ENCODE measurements at places on chromosomes 11 and 22. TPM values are rescaled to one million over a fixed set of nuclear protein-coding genes. Genes with fewer than 3 reads are reported as not detected.

DNA sequence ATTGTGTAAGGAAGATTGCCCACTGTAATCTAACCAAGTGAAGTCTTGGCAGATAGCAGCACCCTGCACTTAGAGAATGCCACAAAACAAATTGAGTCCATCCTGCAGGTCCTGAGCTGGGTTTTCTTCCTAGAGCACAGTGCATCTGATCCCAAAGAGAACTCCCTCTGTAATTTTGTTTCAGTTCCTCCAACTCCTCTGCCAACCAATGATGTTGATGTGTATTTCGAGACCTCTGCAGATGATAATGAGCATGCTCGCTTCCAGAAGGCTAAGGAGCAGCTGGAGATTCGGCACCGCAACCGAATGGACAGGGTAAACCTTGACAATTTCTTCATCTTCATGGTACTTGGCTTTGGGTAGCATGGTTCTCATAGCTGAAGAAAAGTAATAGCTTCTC is 33.1 kb upstream of the ST14 start:
- DNase-seq: no peak

DNA sequence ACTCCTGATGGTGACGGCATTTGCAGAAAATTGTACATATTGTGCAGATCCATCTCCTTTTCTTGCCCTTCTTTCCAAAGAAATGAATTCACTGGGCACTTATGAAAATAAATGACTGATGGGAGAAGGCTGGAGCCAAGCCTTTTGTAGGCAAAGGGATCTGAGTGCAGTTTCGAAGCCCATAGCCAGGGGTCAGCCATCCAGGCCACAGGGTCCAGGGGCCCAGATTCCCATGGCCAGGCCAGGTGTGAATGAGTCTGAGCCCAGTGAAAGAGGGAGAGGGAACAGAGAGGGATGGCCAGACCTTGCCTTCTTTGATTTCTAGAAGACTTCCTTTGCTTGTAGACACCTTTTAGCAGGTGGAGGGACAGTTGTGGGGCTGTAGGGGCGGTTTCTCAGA is 209.1 kb downstream of the KIRREL3 start:
- DNase-seq: no peak

GRCh38 chr11:39541945-39542351 is 1917.5 kb downstream of the LRRC4C start:
- DNase-seq: peak; percentile 17

GRCh38 chr11:44505581-44506054 is 59.8 kb upstream of the CD82 start:
- DNase-seq: peak; percentile 13

- no peak for DNase-seq
These were observed 4.3 kb downstream of the TBX1 start for GRCh38 chr22:19764636-19765476.

The SIK2 gene
- total RNA-seq: 8.7 TPM

The INS gene
- not detected for total RNA-seq

The SLC5A1 gene
- total RNA-seq: 0.10 TPM

The FGF3 gene
- not detected for total RNA-seq

The CABP4 gene
- not detected for total RNA-seq

The PDGFD gene
- total RNA-seq: 0.11 TPM

GRCh38 chr22:31346255-31346732 is at the start of gene PATZ1:
PATZ1 (minus strand) TSS chr22:31346346; CDS start chr22:31345602, 744 bp downstream.
- no peak for DNase-seq

The MMP8 gene
- total RNA-seq: not detected

The CELSR1 gene
- total RNA-seq: 24.9 TPM

GRCh38 chr11:64659417-64660144 is 63.4 kb downstream of the NRXN2 start:
- peak; percentile 97 for DNase-seq

DNA sequence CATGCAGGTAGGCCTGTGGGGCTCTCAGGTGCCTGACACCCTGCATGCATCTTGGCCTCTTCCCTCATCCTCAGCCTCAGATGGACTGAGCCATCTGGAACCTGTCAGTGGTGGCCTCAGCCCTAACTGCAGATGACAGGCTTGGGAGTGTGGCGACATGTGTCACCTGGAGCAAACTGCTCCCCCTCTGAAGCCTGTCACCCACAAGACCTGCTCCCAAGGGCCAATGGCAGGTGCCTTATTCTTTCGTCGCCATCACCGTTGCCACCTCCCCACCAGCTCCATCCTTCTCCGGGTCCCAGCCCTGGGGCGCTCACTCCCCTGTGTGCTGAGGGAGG is 3.6 kb upstream of the SEPTIN5 start:
- DNase-seq: no peak

The C11orf16 gene
- total RNA-seq: not detected

GRCh38 chr11:5304046-5304445 is 2.3 kb upstream of the OR51B4 start:
- no peak for DNase-seq

DNA sequence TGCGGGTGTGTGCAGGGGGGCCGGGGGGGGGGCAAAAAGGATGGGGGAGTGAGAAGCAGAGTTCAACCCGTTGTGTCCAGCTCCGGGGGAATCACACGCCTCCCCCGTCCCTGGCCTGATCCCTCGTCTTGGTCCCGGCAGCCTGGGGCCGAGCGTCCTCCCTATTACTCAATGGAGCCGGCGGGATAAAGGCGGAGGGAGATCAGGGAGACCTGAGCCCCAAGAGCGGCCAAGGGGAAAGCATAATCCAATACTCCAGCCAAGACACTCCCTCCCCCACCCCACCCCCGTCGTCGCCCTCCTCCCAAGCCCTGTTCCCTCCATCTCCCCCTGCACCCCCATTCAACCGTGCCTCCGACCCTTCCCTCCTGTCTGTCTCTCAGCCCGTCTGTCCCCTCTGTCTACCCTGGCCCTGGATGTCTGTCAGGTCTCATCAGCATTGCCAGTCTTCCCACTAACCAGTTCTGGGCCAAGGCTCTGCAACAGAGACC is 2.6 kb downstream of the PHOX2A start:
- DNase-seq: no peak

DNA sequence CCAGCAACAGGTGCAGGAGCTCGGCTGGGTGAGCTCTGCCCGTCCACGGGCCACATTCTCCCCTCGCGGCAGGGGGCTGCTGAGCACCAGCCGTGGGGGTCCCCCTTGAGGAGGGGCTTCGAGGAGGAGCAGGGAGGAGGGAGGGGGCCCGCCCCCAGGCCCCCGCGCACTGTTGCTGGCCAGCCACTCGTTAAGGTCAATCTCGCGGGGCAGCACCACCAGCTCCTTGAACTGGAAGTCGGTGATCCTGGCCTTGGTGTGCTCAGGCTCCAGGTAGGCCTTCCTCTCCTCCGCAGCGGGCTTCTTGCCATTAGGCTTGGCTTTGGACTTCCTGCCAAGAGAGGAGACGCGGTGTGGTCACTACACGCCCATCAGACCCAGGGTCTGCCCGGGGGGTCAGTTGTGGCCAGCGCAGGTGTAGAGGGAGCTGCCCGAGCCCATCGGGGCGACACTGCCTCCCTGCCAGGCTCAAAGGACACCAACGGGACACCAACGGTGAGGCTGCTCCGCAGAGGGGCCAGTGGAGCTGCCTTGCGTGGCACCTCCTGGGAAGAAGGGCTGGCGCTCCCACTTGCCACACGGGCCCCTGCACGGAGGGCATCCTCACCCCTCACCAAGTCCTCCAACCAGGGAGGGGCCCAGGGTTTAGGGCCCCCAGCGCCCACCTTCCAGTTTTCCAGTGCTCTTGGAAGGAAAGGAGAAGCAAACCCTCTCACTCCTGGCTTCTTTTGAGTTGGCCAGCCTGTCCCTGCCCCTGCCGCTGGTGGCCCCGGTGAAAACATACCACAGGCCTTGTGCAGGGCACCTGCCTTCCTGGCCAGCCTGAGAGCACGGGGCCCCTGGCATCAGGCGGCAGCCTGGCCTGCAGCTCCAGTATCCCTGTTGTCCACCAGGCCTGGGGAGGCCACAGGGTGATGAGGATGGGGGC is 5.8 kb downstream of the MOB2 start:
- no peak for DNase-seq

DNA sequence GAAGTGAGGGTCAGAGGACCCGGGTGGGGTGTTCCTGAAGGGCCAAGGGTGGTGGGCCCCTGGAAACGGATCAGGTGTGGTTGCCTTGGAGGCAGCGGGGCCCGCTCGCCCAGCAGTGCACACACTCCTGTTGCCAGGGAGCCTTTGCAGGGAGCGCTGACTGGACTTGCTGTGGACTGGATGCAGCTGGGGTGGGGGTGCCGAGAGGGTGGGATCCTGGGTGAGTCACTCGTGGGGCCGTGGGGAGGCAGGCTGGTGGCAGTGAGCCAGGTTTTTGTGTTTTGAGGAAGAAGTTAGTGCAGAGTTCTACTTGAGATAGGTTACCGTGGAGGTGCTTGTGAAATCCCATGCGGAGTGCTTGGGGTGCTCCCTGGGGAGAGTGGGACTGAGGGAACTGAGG is 1.3 kb downstream of the MRPL23 start:
- no peak for DNase-seq

GRCh38 chr11:10784232-10785145 is 24.2 kb downstream of the EIF4G2 start:
- DNase-seq: no peak

DNA sequence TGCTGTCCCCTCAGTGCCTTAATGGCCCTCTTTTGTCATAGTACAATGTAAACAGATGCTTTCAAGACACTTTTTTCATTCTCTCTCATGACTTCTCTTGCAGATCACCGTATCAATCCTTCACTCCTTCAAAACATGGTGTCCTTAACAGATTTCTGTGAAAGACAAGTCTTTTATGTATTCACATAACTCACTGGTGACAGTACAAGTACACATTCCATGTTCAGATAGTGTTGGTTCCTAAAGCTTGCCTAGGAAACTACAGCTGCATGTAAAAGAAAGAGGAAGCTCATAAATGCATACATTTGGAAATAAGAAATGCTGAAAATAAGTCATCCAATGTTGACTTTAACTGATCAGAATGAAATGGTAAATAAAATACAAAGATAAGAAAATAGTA is 5.0 kb upstream of the OR52E6 start:
- no peak for DNase-seq

The CHRM1 gene
- not detected for total RNA-seq

DNA sequence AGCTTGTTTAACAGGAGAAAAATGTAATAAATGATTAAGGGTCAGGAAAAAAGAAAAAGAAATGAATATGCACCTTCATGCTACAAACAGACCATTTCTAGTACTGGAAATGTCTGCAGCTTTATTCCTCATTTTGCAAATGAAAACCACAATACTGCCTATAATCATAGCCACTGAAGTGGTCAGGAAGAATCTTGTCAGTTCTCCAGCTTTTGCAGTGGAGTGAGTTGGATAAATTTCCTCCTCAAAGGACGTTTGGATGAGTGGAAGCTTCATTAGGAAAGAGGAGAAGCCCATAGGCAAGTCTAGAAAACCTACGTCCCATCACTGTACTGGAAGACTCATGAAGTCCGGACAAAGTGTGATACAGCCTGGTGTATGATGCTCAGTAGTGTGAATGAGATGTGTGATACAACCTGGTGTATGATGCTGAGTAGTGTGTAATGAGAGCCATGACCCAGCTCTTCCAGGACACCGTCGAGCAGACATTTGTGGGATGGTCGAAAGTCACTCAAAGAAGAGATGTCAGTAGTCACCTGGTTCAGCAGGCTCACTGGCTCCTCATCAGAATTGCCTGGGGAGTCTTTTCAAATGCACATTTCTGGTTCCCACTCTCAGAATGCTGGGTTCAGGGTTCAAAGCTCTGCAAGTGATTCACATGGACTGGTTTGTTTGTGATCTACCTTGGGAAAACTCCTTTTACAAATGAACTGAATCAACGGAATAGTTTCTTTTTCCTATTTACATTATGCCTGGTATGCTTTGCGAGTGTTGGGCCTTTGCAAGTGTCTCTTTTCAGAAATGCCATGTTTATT is 101.3 kb downstream of the PDHX start:
- DNase-seq: no peak

DNA sequence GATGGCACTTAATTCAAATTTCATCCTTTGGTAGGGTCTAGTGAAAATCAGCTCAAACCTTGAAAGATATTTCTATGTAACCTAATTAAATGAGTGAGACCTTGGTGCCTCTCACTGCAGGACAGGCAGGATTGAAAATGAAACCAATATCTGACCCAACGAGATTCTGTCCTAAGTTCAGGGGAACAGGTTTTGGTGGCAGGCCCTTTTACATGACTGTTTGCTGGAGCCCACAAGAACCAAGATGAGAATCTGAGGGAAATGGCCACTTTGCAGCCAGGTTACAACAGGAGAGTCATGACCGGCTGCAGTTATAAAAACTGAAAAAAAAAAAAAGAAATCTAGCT is 130.2 kb downstream of the TRIM44 start:
- no peak for DNase-seq

The CCDC188 gene
- total RNA-seq: not detected

GRCh38 chr11:62148271-62148980 is 24.6 kb downstream of the INCENP start:
- no peak for DNase-seq

The C11orf87 gene
- not detected for total RNA-seq

- no peak for DNase-seq
These were observed 3.1 kb downstream of the ARHGAP1 start for GRCh38 chr11:46697303-46697702.

GRCh38 chr11:97218011-97218410 is 828.2 kb downstream of the JRKL start:
- no peak for DNase-seq

GRCh38 chr11:36431429-36432092 is 78.5 kb downstream of the TRAF6 start:
- DNase-seq: peak; percentile 92

The FGF4 gene
- not detected for total RNA-seq

DNA sequence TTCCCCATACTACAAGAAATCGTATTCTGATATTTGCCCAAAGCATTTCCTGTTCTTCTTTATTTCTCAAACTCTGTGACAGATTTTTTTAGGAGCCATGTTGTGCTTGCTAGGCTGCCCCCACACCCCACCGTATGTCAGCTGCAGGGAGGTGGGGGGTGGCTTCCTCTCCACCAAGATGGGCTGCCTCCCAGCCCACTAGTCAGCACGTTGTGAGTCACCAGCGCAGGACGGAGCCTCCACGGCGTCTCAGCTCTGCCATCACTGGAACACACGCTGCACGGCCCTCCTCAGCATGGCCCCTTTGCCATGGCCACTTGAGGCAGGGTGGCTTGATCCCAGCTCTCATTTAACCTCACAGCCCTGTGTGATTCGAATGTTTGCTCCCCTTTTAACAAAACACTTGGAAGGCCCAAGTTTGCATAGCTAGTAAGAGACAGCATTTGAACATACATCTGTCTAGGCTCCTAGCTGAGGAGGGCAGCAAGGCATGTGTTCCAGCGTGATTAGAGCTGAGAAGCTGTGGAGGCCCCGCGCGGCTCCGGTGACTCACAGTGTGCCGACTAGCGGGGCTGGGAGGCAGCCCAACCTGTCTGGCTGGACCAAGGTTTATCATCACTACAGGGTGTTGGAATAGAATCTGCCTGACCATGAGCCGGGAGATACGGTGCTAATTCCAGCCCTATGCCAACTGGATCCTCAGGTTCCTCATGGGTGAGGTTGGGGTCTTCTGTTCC is 180.7 kb upstream of the NCAM1 start:
- no peak for DNase-seq

- DNase-seq: no peak
These were observed 687.2 kb downstream of the TBC1D22A start for GRCh38 chr22:47449508-47450270.

The OR5T2 gene
- not detected for total RNA-seq

All from foreskin keratinocyte (primary cell).